Epithelial cell of proximal tubule (primary cell): ENCODE measurements at places on chromosomes 2 and 18. TPM values are rescaled to one million over a fixed set of nuclear protein-coding genes. Genes with fewer than 3 reads are reported as not detected.

The THSD7B gene
- total RNA-seq = 0.81 and 1.4 TPM in 2 replicates

The SERPINB3 gene
- 0.12 TPM in 1 of 2 replicates, not detected in the other for total RNA-seq

DNA sequence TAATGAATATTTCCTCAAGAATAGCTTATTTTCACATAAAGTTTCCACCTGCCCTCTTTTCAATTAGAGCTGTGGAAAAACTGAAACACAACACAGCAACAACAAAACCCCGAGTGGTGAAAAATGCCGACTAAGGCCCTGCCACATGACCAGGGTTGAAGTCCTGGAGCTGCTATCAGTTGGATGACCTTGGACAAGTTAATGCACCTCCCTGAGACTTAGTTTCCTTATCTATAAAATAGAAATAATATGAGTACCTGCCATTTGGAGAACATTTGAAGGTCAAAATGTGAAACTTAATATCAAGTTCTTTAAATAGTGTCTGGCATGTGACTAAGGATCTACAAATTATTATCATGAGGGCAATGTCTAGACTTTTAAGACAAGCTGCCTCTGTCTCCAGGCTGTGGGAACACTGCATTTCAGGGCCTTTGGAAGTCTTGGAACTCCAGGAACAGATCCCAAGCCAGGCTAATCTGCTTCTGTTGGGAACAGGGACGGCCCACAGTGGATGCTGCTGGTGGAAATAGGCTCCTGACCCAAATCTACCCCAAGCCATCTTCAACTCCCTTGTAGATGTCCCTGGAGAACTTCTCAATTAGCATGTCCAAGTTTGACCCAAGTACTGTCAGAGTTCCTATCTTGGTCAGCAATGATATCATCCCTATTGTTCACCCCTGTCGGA is 42.0 kb upstream of the TRIB2 start:
- no peak for DNase-seq

The SLC9A4 gene
- total RNA-seq = 0.36 and 0.40 TPM in 2 replicates

GRCh38 chr18:75472396-75472795 is 44.9 kb upstream of the SMIM21 start:
- no peak for DNase-seq

The ALPI gene
- total RNA-seq = not detected in 2 replicates

DNA sequence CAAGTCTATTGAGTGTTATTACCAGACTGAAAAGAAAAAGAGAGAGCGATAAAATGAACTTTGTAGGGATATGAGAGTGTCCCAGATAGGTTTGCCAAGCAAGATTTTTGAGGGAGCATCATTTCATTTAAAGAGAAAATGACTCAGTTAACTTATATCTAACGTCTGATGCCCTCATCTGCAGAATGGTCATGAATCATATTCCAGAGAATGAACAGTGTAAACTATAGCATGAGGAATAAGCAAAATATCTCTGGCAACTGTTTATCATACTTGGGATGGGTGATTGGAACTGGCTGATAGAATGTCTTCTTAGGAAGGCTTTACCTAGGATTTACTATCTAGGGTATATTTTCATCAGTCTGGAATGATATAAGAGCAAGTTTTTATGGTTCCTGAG is 289.4 kb downstream of the CMPK2 start:
- no peak for DNase-seq

- DNase-seq = no peak
Observed at GRCh38 chr2:71303849-71304248, 27.7 kb upstream of the ZNF638 start.

The CKAP2L gene
- total RNA-seq = 18.8 and 23.4 TPM in 2 replicates

GRCh38 chr2:188078534-188078933 is 213.1 kb upstream of the GULP1 start:
- DNase-seq = no peak

- no peak for DNase-seq
Observed at GRCh38 chr2:239216614-239217273, 184.1 kb downstream of the HDAC4 start.

The NTSR2 gene
- not detected in 2 replicates for total RNA-seq

GRCh38 chr2:17915811-17916518 is 37.5 kb downstream of the KCNS3 start:
- peak; percentile 12 for DNase-seq

DNA sequence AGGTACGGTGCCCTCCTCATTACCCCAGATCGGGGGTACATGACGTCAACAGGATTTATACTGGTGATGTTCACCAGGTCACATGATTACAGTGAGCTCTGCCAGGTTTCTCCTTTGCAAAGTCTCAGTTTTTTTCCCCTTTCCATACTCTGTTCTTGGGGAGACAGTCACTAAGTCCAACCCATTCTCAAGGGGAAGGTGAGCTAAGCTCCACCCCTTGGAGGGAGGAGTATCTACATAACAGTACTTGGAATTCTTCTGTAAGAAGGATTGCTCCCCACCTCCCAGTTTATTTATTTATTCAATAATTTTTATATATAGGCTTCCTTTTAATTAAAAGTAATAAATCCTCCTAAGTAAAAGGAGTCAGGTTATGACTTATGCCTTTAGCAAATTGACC is 34.1 kb upstream of the SOS1 start:
- DNase-seq = no peak

The ITGA4 gene
- total RNA-seq = 11.6 and 22.5 TPM in 2 replicates

GRCh38 chr18:8615397-8616027 is 6.3 kb downstream of the RAB12 start:
- DNase-seq = no peak

The XIRP2 gene
- not detected in 2 replicates for total RNA-seq

The POTEC gene
- total RNA-seq = not detected in 2 replicates

GRCh38 chr2:23709311-23709710 is 217.6 kb downstream of the ATAD2B start:
- no peak for DNase-seq

GRCh38 chr2:65064728-65065552 is 8.7 kb downstream of the CEP68 start:
- no peak for DNase-seq

DNA sequence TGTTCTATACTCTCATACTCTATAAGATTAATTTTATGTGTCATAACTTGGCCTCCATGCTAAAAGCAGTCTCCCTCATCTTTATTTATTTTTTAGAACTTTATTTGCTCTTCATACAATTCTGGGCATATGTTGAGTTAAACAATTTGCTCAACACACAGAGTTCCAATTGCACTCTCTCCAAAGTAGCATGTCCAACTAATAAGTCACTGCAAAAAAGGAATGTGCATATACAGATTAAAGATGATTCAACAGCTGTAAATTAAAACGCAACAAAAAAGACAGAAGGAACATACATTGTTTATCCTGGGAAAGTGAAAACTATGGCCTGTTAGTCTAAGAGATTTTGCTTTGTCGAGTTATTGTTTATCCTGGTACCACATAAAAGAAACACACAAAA is 277.7 kb upstream of the ACVR2A start:
- no peak for DNase-seq

GRCh38 chr2:152651834-152652233 is 65.4 kb downstream of the PRPF40A start:
- DNase-seq = no peak

- no peak for DNase-seq
Observed at GRCh38 chr2:190050001-190050400, 12.5 kb downstream of the MSTN start.

- DNase-seq = no peak
Observed at GRCh38 chr2:201660293-201660895, 17.1 kb upstream of the TMEM237 start.

The SEMA4F gene
- total RNA-seq = 10.3 and 13.8 TPM in 2 replicates

The CNTNAP5 gene
- total RNA-seq = not detected in 2 replicates

DNA sequence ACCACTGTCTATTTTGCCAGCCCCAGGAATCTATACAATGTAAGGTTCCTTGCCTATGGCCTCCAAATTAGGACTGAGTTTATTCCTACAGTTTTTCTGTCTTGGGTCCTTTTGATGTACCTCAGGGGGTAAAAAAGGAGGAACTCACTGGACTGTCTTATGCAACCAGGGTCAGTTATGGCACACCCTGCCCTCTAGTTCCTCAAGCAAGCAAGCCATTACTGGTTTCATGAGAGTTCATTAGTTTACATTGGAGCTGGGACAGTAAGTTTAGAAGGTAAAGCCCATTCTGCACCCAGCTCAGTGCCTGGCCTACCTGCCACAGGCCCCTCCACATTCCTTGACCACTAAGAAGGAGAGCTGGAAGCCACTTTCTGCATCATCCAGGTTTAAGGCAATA is 68.7 kb upstream of the WIPF1 start:
- DNase-seq = no peak

DNA sequence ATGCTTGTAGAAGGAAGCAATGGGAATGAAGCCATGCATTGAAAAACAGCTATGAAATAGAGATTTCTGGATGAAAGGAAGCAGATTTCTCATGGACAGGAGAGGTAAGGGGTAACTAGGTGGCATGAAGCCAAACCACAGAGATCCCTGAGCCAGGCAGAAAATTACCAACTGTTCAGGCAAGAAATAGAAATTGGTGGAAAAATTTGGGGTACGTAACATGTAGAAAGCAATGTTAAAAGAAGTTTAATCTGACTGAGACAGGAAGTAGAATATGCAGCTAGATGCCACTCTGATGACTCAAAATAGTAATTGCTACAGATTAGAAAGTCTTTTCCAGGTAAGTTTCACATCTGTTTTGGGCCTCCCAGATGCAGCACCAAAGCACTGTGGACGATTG is 928.5 kb upstream of the CELF4 start:
- DNase-seq = no peak

The HADHA gene
- 89.0 and 105 TPM in 2 replicates for total RNA-seq

The FBLN7 gene
- total RNA-seq = 1.6 TPM in 1 of 2 replicates, not detected in the other

GRCh38 chr2:6025391-6025790 is 333.2 kb downstream of the SOX11 start:
- no peak for DNase-seq

GRCh38 chr2:66170744-66171330 is 264.1 kb upstream of the MEIS1 start:
- no peak for DNase-seq

GRCh38 chr18:68275616-68276015 is 439.3 kb downstream of the TMX3 start:
- DNase-seq = peak; percentile 22

- no peak for DNase-seq
Observed at GRCh38 chr2:231563378-231563961, 29.2 kb upstream of the TEX44 start.

- DNase-seq = no peak
Observed at GRCh38 chr2:136139631-136140030, 21.7 kb upstream of the CXCR4 start.

DNA sequence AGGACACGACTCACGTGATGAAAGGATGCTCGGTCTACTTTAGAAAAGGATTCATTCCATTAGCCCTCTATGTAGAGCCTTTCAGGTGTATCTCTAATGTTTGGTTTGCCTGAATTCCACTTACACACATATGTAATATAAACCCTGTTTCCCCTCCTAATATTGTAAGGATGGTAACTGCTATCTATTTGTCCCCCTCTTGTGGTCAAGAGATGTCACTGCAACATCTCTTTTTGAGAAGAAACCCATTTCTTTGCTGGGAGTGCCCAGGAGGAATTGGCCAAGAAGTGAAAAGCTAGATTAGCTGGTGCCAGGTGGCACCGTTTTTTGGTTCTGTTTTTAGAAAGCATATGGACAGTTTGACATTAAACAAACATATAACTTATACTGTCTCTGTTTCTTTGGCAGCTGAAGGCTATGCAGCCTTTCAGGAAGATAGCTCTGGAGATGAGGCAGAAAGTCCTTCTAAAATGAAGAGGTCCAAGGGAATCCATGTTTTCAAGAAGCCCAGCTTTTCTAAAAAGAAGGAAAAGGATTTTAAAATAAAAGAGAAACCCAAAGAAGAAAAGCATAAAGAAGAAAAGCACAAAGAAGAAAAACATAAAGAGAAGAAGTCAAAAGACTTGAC is 41.2 kb downstream of the RALBP1 start:
- no peak for DNase-seq

DNA sequence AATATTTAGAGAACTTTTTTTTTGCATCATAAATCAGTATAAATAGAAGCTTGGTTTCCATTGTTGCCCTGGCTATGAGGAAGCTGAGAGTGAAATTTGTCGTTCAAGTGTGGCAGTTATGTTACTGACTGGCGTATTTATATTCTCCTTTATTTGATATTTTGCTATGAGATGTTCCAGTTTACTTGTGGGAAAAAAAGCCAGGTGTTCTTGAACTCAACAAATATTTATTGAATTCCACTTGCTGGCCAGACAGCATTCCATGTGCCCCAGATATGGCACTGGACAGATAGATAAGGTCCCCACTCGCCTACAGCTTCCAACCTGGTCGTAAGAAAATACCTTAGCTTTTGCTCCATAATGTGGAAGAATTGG is 44.7 kb downstream of the NEDD4L start:
- DNase-seq = no peak

DNA sequence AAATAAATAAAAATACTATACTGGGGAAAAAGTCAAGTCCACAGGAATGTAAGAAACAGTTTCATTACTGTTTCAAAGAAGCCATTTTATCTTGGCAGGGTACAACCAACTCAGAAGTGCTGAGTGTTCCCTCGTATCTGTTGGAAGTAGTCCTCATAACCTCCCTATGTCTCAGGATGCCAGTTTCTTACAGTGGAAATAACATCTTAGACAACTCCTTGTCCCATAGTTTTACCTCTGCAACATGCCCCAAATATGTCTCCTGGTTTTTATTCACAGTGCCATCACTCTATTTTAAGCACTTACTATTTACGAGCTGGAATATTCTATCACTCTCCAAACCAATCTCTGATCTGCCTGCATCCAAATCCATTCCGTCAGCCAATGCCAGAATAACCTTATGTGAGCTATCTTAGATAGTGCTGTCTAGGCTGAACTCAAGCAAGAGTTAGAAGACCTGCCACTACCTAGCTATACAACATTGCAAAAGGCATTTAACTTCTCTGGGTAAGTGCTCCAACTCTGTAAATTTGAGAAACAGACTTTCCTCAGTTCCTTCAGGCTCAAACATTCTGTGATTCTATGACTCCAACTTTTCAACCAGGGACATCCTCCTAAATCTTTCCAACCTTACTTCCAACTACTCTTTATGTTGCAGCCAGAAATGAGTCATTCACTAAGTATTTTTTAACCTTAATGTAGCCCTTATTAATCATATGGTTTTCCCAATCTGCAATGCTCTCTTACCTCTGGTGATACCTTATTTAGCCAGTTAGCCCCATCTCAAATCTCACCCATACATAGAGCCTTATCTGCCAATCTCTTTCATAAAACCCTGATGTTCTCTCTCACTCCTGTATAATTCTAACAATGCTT is 66.7 kb downstream of the RTN4 start:
- DNase-seq = no peak

DNA sequence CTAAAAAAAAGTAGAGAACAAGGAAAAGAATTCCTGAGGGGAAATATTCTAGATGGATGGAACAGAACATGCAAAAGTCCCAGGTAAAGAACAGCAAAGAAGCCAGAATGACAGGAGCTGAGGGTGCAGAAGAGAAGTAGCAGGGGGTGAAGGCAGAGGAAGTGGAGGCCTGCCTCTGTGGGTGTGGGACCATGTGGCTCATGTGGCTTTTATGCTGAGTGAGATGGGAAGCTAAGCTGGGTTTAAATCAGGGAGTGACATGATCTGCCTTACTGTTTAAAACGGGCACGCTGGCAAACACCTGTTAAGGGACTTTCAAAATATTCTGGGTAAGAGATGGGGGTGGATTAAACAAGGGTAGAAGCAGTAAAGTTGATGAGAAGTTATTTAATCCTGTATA is 40.0 kb downstream of the GKN2 start:
- DNase-seq = no peak

The FOXD4L1 gene
- not detected in 2 replicates for total RNA-seq
